Aorta (tissue), 5 donors: ENCODE measurements at places on chromosomes 13 and 19. TPM values are rescaled to one million over a fixed set of nuclear protein-coding genes. Genes with fewer than 3 reads are reported as not detected.
A peak's percentile ranks its signal among the peaks of the same experiment; 100 is the strongest.

GRCh38 chr13:57056601-57057180, 84.0 kb upstream of the PRR20A start:
- H3K4me3 ChIP-seq: no peak overlapping the region
- no peaks in the 10 kb centered on the region for H3K4me1 ChIP-seq
- no peak for DNase-seq
- no peaks in the 10 kb centered on the region for H3K27me3 ChIP-seq

DNA sequence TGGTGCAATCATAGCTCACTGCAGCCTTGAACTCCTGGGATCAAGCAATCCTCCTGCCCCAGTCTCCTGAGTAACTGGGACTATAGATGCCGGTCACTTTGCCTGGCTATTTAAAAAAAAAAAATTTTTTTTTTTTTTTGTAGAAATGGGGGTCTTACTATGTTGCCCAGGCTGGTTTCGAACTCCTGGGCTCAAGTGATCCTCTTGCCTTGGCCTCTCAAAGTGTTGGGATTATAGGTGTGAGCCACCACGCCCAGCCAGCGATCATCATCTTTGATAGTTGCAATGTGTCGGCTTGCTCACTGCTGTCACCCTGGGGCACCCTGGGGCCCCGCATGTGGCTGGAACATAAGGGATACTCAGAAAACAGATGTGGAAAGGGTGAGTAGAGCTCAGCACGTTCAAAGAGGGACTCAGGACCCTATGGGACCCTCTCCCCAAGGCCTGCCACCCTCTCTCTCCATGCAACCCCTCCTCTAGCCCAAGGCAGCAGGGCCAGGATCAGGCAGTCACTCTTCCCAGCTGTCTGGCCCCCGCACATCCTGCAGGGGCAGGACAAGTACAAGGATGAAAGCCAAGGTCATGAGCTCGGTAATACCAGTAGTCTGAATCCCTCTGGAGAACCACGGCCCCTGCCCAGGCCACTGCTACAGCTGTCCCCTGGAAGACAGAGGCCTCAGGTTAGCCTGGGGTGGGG, 6.5 kb upstream of the CCL25 start:
- H3K27me3 ChIP-seq: no peaks in the 10 kb centered on the region
- no peak overlapping the region for H3K4me3 ChIP-seq
- no peak overlapping the region for H3K27ac ChIP-seq
- H3K4me1 ChIP-seq: no peaks in the 10 kb centered on the region
- DNase-seq: no peak

GRCh38 chr13:104737713-104738112, 1671.5 kb upstream of the SLC10A2 start:
- H3K27ac ChIP-seq: no peak overlapping the region
- no peaks in the 10 kb centered on the region for H3K36me3 ChIP-seq
- no peak for DNase-seq
- no peak overlapping the region for H3K4me3 ChIP-seq
- H3K4me1 ChIP-seq: no peaks in the 10 kb centered on the region
- H3K27me3 ChIP-seq: no peaks in the 10 kb centered on the region

SMIM24 gene
- total RNA-seq: not detected

DNA sequence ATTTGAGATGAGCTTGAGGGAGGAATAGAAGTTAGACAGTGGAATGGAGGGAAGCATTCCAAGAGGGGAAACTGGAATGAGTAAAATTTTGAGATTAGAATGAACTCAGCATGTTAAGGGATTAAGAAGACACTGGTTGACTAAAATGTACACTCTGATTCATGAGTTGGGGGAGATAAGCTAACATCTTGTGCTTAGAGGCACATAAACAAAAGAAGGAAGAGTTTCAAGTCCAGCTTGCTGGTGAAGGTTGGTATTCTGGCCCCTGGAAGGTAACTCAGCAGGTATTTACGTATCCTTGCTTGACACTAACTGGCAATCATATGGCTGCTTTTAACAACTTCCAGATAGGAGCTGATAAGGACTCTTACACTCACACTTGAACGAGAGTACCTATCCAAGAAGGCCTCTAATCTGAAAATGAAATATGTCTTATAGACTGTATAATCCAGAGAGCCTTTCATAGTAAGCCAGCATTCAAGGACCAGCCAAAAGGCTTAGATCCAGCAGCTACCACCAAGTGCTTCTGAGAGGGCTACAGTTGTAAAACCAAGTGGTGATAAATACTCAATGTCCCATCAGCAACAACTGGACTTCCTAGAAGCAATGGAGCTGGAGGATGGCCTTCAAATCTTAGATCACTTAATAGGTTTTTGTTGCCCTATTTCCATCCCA, 149.7 kb upstream of the SERP2 start:
- H3K4me3 ChIP-seq: no peak overlapping the region
- H3K27ac ChIP-seq: peak overlapping the region; percentile 90
- DNase-seq: no peak
- H3K4me1 ChIP-seq: peaks cover 3% of the 10 kb centered on the region

- no peaks in the 10 kb centered on the region for H3K27me3 ChIP-seq
- H3K4me1 ChIP-seq: no peaks in the 10 kb centered on the region
- no peak overlapping the region for H3K4me3 ChIP-seq
- no peak for DNase-seq
- no peak overlapping the region for H3K27ac ChIP-seq
Observed at GRCh38 chr19:39188960-39189359, 7.8 kb upstream of the NCCRP1 start.

- H3K27ac ChIP-seq: no peak overlapping the region
- no peak overlapping the region for H3K4me3 ChIP-seq
- no peak for DNase-seq
- no peaks in the 10 kb centered on the region for H3K4me1 ChIP-seq
- H3K36me3 ChIP-seq: no peaks in the 10 kb centered on the region
- no peaks in the 10 kb centered on the region for H3K27me3 ChIP-seq
Observed at GRCh38 chr19:16038196-16038695, 38.0 kb upstream of the TPM4 start.
